HFFc6 (cell line): ENCODE measurements at places on chromosomes 6 and 20. TPM values are rescaled to one million over a fixed set of nuclear protein-coding genes. Genes with fewer than 3 reads are reported as not detected.

DNA sequence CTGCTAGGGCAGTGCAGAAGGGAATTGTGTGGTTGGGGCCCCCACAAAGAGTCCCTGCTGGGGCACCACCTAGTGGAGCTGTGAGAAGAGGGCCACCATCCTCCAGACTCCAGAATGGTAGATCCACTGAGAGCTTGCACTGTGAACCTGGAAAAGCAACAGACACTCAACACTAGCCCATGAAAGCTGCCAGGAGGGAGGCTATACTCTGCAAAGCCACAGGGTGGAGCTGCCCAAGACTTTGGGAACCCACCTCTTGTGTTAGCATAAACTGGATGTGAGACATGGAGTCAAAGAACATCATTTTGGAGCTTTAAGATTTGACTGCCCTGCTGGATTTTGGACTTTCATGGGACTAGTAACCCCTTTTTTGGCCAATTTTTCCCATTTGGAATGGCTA is 328.4 kb upstream of the KHDRBS2 start:
- H3K27me3 ChIP-seq, result no peaks in the 10 kb centered on the region
- H3K4me3 ChIP-seq, result no peak overlapping the region
- H3K4me1 ChIP-seq, result no peaks in the 10 kb centered on the region
- no peak for DNase-seq
- no peak overlapping the region for H3K27ac ChIP-seq

GRCh38 chr6:117448732-117449485 is 23.2 kb upstream of the ROS1 start:
- H3K4me3 ChIP-seq, result peak overlapping the region; percentile 67
- peak; percentile 93 for DNase-seq
- H3K27ac ChIP-seq, result peak overlapping the region; percentile 36
- H3K36me3 ChIP-seq, result peaks cover 10% of the 10 kb centered on the region
- H3K4me1 ChIP-seq, result peaks cover 72% of the 10 kb centered on the region
- no peaks in the 10 kb centered on the region; the same call in 1 of the 2 replicates for H3K27me3 ChIP-seq

- no peaks in the 10 kb centered on the region for H3K27me3 ChIP-seq
- DNase-seq, result peak; percentile 72
- H3K27ac ChIP-seq, result peak overlapping the region; percentile 49
- H3K4me1 ChIP-seq, result peaks cover 38% of the 10 kb centered on the region
- H3K4me3 ChIP-seq, result no peak overlapping the region
- H3K36me3 ChIP-seq, result no peaks in the 10 kb centered on the region
These were observed 28.5 kb upstream of the TMEM244 start for GRCh38 chr6:129889580-129889979.

DNA sequence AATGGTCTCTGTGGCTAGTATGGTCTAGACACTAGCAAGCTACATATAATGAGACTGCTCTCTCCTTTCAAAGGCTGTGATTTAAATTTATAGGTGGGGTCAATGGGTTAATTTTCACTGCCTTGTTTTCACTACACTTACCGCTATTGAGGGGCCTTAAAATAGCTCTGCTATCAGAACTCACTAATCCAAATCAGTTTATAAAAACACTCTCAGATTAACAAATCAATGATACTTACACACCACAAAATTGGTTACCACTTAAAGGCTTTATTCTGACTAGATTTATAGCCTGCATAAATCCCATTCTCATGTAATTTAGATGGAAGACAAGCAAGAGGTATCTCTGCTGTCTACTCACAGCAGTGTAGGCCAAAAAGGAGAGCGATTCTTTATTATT is 313.0 kb upstream of the AGPAT4 start:
- H3K4me1 ChIP-seq, result no peaks in the 10 kb centered on the region
- H3K36me3 ChIP-seq, result peaks cover 9% of the 10 kb centered on the region; the same call in 1 of the 2 replicates
- no peaks in the 10 kb centered on the region for H3K27me3 ChIP-seq
- DNase-seq, result no peak
- H3K4me3 ChIP-seq, result no peak overlapping the region

- H3K4me3 ChIP-seq, result no peak overlapping the region
- H3K27ac ChIP-seq, result no peak overlapping the region
- H3K27me3 ChIP-seq, result no peaks in the 10 kb centered on the region
- peaks cover 30% of the 10 kb centered on the region for H3K4me1 ChIP-seq
- no peak for DNase-seq
These were observed 20.2 kb downstream of the MAP3K4 start for GRCh38 chr6:161011492-161012480.

DNA sequence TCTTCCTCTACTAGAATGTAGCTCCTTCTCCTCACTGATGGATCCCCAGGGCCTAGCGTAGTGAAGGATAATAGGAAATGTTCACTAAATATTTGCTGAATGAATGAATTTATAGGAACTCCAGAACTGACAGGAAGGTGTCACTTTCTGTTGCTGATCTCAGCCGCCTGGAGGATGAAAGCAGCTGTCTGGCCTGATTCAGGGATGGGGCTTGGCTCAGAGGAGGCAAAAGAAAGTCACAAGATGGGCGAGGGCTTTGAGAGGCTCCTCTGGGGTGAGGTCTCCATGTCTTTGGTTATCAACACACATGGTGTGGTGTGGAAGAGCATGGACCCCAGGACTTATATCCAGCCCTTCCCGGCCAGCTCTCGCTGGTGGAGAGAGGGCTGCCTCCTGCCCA is 11.5 kb upstream of the CCDC167 start:
- DNase-seq, result no peak
- H3K36me3 ChIP-seq, result no peaks in the 10 kb centered on the region
- peaks cover 12% of the 10 kb centered on the region for H3K4me1 ChIP-seq
- H3K4me3 ChIP-seq, result no peak overlapping the region
- peaks cover 44% of the 10 kb centered on the region for H3K27me3 ChIP-seq

DNA sequence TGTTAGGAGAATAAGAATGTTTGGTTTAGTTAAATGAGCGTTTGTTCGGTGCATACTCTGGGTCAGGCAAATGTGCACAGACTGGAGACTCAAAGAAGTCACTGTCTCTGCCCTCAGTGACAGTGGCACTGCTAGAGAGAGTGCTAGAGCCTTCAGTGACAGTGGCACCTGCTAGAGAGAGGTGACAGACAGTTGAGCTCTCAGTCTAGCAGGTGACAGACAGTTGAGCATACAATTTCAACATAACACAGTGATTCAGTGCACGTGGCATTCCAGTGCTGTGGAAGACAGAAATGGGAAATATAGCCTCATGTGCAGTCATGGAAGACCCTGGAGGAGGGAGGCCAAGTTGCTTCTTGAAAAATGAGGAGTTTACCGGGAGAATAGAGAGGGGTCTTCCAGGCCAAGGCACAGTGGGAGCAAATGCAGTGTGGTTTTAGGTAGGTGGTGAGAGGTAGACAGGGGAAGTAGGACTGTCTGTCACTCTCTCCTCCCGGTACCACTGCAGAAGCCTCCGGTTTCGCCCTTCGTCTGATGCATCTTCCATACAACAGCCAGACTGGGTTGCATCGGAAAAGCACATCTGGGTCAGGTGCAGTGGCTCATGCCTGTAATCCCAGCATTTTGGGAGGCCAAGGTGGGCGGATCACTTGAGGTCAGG is 107.9 kb upstream of the CLDN20 start:
- peaks cover 1% of the 10 kb centered on the region; the same call in 1 of the 2 replicates for H3K27me3 ChIP-seq
- DNase-seq, result no peak
- peaks cover 22% of the 10 kb centered on the region for H3K36me3 ChIP-seq

GRCh38 chr6:156024339-156024738 is 568.7 kb upstream of the NOX3 start:
- H3K36me3 ChIP-seq, result peaks cover 19% of the 10 kb centered on the region
- no peak overlapping the region for H3K27ac ChIP-seq
- no peak overlapping the region for H3K4me3 ChIP-seq
- H3K4me1 ChIP-seq, result peaks cover 46% of the 10 kb centered on the region

RAET1L gene
- not detected in 3 replicates for total RNA-seq

LTB gene
- total RNA-seq, result 0.27 TPM in 1 of 3 replicates, not detected in the others

LZTS3 gene
- 2.9 to 5.8 TPM (median 4.3 TPM) in 3 replicates for total RNA-seq

RSPO3 gene
- total RNA-seq, result not detected in 2 replicates

TRIM40 gene
- not detected in 3 replicates for total RNA-seq
